DMS53 (cell line): ENCODE measurements at places on chromosomes 3 and 15.

GRCh38 chr15:81106560-81106959 lies 27.5 kb upstream of the CFAP161 start:
- DNase-seq = peak; percentile 70

GRCh38 chr15:83462026-83462425 lies 14.9 kb downstream of the SH3GL3 start:
- DNase-seq = no peak

GRCh38 chr3:128805772-128806171 lies 73.6 kb upstream of the ACAD9 start:
- no peak for DNase-seq

- DNase-seq = no peak
Measured at GRCh38 chr3:151425627-151426340, 35.1 kb downstream of the IGSF10 start.

- DNase-seq = no peak
Measured at GRCh38 chr3:136617198-136617597, 135.0 kb downstream of the STAG1 start.

GRCh38 chr3:15391007-15391406 lies 36.3 kb downstream of the METTL6 start:
- DNase-seq = no peak

DNA sequence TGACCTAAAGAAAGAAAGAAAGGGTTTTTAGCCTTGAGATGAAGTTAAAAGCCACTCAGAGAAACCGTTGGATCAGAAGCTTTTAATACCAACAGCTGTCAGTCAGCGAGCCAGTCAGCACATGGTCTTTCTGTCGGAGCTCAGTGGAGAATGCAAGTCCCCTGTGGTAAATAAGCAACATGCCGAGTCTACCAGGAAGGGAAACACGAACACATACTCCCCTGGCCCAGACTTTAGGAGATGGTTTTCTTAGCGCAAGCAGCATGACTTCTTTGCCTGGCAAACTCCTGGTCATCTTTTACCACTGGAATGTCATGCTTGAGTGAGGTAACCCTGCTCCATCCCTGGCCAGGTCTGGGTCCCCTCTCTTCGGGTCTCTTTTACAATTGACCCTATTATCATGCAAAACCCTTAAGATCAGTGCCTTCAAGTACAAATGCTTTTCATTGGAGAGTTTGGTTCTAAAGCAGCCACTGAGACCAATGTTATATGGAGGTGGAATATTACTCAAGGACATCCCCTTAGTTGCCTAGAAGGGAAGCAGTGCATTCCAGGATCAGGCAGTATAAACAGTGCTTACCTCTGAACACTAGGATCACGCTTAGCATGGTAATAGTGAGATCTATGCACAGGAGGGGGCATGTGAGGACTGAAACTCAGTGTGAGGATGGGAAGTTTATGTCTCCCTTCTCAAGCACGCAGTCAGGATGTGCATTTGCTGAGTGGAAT lies 28.2 kb downstream of the SLCO3A1 start:
- DNase-seq = no peak

GRCh38 chr3:32132121-32132520 lies 25.7 kb downstream of the GPD1L start:
- no peak for DNase-seq

GRCh38 chr3:69326855-69327300 lies 59.0 kb downstream of the FRMD4B start:
- DNase-seq = no peak

- DNase-seq = no peak
Measured at GRCh38 chr3:177482048-177482691, 284.9 kb upstream of the TBL1XR1 start.

- no peak for DNase-seq
Measured at GRCh38 chr15:39110746-39111145, 470.1 kb upstream of the THBS1 start.

DNA sequence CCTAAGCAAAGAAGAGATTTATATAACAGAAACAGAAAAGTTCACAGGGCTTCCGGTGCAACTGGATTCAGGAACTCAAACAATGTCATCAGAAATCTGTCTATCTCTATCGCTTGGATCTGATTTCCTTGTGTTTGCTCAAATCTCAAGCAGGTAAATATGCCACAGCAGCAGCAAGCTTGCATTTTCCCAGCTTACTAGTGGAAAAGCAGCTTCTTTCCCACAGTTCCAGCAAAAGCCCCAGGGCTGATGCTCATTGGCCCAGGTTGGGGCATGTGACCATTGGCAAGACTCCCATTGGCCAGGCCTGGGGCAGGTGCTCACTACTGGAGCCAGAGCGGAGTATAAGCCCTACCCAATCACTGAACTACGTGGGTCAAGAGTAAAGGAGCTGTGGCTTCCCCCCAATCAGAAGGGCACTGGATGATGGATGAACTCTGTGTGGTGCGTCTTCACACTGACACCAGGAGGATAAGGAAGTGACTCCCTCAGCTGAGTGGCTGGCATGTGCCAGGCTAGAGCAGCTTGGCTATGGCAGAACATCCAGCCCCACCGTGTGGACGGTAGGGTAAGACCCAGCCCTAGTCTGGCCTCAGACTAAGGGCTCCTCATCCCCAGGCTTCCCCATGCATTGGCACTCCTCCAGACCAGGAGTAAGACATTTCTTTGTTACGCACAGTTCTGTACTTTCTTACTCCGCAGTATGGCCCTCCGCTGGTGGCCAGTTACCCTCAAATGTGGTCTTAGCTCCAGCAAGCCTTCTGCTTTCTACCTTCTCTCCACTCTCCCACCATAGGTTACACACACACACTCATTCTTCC lies 13.1 kb upstream of the VIPR1 start:
- DNase-seq = peak; percentile 9

DNA sequence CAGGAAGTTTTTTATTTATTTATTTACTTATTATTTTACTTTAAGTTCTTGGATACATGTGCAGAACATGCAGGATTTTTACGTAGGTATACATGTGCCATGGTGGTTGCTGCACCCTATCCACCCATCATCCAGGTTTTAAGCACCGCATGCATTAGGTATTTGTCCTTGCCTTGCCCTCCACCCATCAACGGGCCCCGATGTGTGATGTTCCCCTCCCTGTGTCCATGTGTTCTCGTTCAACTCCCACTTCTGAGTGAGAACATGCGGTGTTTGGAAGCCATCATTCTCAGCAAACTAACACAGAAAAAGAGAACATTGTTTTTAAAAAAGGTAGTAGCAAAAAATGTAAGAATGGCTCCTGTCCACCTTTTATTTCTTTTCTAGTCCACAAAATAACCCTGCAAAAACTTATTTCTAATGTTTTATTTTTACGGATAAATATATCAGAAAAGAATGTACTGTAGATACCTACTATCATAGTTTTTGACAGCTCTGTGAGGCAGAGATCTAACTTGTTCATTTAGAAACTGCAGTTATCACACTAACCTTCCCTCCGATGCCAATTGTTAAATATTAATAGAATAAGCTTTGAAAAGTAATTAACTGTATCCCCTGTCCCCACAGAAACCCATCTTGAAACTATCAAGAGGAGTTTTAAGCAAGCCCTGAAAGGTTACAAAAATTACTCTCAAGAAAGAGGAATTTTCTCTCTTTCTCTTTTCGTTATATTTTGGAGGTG lies 189.2 kb downstream of the LPP start:
- no peak for DNase-seq

DNA sequence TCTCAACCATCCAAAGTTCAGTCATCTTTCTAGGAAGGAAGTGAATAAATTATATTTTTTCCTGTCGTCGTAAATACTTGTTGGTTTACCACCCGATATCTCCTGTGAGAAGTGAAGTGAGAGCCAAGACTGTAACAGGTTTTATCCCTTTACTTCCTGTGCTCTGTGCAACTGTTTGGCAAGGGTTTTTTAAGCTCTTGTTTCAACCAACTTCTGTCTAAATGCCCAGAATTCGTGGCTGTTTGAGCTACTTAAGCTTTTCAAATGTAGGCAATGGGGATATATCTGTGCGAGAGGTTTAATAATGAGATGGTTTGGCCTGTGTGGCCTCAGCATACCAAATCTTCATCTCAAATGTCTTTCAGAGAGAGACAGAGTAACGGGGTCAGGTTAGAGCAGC lies 134.7 kb downstream of the LRTM1 start:
- DNase-seq = no peak

- no peak for DNase-seq
Measured at GRCh38 chr3:9887480-9887879, 2.9 kb upstream of the JAGN1 start.

DNA sequence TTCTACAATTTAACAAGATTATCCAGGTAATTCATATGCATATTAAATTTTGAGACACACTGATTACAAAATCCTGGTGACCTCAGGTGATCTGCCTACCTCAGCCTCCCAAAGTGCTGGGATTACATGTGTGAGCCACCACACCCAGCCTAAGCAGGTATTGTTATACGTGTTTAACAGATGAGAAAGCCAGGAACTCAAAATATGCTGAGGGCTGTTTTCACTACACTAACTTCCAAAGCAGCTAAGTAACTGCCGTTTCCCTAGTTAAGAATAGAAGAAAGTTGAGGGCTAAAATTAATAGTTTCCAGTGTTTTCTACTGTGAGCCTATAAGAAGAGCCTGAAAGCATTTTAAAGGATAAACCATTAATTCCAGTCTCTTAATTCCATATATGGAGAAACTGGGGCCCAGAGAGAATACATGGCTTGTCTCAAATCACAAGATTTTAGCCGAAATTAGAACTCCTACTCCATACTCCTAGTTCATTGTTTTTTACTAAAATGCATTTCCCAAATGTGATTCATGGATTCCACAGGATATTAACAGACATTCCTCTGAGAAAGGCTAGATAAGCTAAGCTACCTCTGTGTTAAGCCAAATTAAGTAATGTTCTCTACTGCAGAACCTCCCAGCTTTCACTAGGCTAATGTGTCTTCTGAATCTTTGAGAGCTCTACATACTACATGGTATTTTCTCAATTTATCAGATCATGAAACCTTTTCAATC lies 17.0 kb upstream of the AVEN start:
- no peak for DNase-seq

GRCh38 chr3:130992344-130992743 lies 34.3 kb downstream of the ASTE1 start:
- no peak for DNase-seq

DNA sequence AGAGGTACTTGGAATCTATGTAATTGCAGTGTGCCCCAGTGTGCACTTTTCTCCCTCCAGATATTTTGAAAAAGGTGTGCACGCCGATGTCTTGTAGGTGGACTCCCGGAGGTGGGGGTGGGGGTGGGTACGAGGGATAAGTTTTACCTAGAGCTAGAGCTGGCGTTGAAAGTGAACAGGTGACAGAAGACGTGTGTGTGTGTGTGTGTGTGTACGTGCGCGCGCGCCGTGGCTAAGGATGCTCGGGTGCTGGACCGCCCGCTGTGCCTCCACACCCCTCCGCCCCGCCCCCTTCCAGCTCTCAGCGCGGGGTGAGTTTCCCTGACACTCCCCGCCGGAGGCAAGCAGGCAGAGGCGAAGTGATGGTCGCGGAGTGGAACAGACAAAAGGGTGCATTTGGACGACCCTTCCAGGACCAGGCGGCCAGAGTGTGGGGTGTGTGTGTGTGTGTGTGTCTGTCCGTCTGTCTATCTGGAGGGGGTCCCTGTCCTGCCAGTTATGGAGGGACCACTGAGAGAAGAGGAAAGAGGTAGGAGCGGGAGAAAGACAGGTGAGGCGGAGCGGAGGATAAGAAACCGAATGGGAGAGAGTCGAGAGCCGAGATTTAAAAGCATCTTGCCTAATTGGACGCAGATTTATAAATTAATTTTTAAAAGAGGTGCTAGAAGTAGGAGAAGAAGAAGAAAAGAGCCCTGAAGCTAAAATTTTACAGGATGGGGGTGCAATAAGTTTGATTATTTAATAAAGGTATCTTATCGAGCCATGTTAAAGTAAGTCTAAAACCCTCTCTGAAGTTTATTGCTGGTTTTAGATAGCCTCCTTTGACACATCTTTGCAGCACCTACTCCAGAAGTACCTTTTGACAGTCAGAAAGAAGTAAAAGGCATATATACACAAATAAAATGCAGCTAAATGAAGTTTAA lies 335.8 kb upstream of the THRB start:
- peak; percentile 40 for DNase-seq

DNA sequence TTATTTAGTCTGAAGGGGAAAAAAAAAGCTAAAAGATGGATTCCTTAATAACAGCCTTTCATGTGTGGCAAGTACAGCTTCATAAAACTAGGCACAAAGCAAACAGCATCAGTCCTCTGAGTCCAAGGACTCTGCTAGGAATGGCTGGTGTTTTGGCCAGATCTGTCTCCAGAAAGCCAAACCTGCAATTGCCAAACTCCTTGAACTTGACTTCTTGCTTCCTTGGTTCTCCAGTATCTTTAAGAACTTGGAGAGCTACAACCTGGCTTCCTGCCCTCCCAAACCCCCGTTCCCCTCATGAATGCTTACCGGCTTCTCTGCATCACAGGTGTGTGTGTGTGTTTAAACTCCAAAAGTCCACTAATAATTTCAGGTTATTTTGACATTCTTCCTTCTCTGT lies 1.6 kb upstream of the PLOD2 start:
- DNase-seq = no peak

DNA sequence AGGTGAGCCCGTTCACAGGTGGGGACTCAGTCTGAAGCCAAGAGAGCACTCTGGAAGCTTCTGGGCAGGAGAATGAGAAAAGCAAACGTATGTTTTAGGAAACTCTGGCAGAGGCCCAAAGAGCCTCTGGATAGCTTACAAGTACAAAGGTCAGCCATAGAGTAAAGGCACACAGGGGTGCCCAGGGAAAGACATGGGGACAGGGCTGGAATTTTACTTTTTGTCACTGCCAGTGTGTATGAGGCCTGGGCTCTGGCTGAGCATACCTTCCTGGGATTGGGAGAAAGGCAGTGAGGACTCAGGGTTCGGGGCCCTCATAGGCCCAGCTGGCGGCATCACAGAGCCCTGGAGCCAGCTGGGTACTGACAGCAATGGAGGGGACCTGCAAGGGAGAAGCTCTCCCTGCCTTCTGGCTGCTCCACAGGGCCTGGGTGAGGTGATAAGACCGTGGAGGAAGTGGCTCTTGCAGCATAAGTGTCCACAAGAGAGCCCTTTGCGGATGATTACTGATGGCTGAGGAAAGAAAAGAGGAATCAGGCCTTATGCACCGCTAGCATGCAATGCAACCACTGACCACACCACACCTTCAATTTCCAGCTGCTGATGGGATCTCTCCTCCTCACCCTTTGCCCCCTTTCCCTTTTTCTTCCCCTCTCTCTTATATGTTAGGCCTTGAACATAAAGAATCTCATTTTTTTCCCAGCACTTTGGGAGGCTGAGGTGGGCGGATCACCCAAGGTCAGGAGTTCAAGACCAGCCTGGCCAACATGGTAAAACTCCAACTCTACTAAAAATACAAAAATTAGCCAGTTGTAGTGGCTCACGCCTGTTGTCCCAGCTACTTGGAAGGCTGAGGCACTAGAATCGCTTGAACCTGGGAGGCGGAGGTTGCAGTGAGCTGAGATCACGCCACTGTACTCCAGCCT lies 25.1 kb upstream of the BCL2L10 start:
- peak; percentile 44 for DNase-seq

- DNase-seq = no peak
Measured at GRCh38 chr15:59115047-59115446, 10.1 kb downstream of the CCNB2 start.

- DNase-seq = no peak
Measured at GRCh38 chr3:13491206-13491974, 11.3 kb downstream of the HDAC11 start.

DNA sequence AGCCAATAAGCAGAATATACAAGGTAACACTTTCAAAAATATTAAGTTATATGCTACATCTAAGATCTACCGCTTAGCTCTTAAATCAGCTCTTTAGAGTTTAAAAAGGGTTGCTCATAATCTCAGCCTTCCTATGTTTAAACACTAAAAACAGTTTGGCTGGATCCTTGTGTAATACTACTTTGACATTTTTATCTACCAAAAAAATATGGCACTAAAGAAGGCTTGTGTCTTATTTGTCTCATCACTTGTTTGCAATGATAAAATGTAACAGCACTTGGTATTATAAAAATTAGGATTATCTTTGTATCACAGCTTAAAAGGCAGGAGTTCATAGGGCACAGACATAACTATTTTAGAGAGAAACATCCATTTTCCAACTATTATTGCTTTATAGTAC lies 9.8 kb downstream of the ANKRD28 start:
- DNase-seq = no peak
